NCI-H1105 treated with DMSO at 0.1 percent for 48 hours (cell line): ENCODE measurements at places on chromosomes 13 and 19.

GRCh38 chr19:3536429-3537100 lies 2.4 kb upstream of the TEKTIP1 start:
- no peak for DNase-seq

GRCh38 chr19:55581145-55581822 lies 636 bp upstream of the ZNF579 start:
- no peak for DNase-seq

DNA sequence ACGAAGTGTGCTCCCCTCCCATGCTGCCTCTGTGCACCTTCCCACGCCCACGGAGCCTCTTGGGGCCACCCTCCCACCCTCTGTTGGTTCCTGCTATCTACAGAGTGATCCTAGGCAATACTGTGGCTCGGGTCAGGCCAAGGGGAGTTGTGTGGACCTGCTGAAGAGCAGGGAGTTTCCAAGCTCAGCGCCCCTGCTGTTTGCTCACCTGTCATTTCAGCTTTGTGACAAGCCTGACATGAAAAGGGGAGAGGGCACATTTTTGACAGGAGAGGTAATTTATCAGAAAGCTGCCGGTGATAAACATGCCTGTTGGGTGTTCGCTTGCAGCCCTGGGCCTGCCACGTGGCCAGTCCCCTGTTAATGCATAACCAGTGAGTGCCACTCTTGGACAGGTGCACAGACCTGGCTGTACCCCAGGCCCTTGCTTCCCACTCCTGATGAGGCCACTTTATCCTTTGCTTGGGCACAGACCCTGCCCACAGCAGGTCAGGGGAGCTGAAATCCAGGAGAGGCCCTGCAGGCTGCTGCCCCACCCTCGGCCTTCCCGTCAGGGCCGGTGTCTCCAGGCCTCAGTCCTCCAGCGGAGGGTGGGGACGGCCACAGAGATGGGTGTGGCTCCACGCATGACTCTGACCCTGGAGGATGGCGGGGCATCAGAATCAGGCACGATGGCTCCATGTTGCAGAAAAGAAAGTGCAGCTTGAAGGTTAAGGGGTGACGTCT lies 201.5 kb upstream of the GPR12 start:
- DNase-seq: no peak

- DNase-seq: no peak
These were observed 1.3 kb upstream of the ARHGAP45 start for GRCh38 chr19:1065606-1066109.

GRCh38 chr19:1230783-1231489 lies 6.9 kb downstream of the CBARP start:
- no peak for DNase-seq

DNA sequence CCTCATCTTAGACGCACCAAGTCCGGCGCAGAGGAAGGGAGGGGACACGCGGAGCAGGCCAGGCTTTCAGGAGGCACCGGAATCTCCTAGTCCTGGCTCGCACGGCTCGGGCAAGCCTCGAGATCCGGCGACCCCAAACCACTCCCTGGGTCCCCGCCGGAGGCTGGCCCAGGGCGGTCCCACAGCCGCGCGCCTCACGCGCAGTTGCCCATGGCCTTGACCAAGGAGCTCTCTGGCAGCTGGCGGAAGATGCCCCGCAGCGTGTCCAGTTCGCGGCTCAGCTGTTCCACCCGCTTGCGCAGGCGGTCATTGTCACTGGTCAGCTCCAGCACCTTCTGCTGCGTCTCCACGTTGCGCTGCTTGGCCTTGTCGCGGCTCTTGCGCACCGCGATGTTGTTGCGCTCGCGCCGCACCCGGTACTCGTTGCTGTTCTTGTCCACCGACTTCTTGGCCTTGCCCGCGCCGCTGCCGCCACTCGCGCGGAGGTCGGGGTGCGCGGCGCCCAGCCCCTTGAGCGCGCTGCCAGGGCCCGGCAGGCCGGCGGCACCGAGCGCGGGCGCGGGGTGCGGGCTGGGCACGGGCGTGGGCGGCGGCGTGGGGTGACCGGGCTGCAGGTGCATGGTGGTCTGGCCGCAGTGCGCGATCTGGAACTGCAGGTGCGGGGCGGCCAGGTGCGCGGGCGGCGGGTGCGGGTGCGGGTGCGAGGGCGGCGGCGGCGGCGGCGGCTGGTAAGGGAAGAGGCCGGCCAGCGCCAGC lies 1.0 kb downstream of the CEBPA start:
- DNase-seq: no peak

- no peak for DNase-seq
These were observed 53.9 kb upstream of the AMER2 start for GRCh38 chr13:25225970-25226369.

DNA sequence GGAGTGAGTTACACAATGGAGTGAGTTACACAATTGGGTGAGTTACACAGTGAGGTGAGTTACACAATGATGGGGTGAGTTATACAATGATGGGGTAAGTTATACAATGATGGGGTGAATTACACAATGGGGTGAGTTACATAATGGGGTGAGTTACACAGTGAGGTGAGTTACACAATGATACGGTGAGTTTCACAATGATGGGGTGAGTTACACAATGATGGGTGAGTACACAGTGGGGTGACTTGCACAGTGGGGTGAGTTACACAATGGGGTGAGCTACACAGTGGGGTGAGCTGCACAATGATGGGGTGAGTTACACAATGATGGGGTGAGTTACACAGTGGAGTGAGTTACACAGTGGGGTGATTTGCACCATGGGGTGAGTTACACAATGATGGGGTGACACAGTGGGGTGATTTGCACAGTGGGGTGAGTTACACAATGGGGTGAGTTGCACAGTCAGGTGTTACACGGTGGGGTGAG lies 52.5 kb upstream of the GAS6 start:
- no peak for DNase-seq

DNA sequence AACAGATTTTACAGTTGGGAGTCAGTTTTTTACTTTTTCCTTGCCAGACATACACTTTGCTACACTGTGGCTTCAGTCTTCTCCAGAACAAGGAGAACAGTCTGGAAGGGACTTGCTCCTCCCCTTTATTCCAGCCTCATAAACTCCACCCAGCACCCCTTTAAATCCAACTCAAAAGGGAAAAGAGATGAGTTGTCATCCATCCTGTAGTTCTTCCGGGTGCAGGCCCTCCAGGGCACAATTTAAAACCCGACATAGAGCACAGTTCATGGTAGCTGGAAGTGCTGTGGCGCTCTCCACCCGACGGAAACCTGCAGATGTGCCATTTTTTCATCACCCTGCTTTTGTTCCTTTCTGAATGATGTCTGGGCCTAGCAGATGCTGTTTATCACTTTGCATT lies 98.9 kb downstream of the ZAR1L start:
- no peak for DNase-seq

- DNase-seq: peak; percentile 43
These were observed 7.0 kb downstream of the C2CD4C start for GRCh38 chr19:401866-402511.

GRCh38 chr19:41232686-41233085 lies 13.7 kb downstream of the AXL start:
- no peak for DNase-seq

GRCh38 chr19:19525611-19526380 lies 2.9 kb upstream of the YJEFN3 start:
- no peak for DNase-seq
